ENCODE measurements at places on chromosomes 2 and 18.

- DNase-seq = no peak
Observed at GRCh38 chr2:71826826-71827523, 320.7 kb downstream of the CYP26B1 start.

- DNase-seq = no peak
Observed at GRCh38 chr18:35938562-35938961, 33.9 kb upstream of the RMP24 start.

DNA sequence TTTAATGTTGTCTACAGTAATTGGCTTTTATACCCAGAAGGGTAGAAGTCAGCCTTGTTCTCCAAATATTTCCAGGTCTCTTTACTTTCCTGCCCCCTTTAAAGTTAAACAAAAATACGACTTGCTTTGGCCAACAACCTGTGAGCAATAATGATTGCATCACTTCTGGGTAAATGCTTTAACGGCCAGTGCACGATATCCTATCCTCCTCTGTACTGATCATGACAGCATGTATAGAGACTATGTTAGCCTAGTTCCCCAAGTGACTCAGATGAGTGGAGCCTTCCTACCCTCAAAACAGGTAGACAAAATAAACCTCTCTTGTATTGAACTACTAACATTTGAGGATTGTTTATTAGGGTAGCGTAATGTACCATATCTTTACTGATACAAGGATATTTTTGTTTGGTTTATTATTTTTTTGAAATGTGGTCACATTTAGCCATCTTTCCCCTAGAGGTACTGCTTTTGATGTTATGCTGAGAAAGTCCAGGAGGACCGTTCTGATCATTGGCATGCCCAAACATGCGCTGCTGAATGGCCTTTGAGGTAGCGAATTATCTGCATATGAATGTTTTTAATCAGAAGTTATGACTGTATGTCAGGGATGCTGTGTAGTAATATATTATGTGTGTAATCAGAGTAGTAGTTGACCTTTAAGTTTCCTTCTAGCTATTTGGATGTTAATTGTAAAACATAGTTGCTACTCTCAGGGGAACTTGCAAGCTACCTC lies 262.6 kb upstream of the DCC start:
- DNase-seq = no peak

GRCh38 chr2:125643585-125643984 lies 1012.4 kb upstream of the GYPC start:
- DNase-seq = no peak
